ENCODE measurements at places on chromosomes 13 and 19.

DNA sequence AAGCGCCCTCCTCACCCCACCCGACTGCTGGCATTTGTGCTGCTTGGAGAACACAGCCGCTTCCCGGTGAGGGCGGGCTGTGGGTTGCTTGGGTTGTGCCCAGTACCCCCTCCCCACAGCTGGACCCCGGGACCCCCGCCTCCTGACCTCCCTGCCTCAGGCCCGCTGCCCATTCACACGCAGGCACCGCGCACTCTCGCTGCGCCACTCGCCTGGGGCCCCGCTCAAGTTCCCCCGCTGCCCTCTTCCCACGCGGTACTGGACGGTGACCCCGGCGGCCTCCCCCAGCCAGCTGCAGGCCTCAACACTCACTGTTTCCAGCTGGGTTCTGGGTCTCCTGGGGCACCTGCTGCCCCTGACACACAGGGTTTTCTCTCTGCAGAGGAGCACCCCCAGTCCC lies 16.4 kb downstream of the PLEKHJ1 start:
- DNase-seq = no peak

DNA sequence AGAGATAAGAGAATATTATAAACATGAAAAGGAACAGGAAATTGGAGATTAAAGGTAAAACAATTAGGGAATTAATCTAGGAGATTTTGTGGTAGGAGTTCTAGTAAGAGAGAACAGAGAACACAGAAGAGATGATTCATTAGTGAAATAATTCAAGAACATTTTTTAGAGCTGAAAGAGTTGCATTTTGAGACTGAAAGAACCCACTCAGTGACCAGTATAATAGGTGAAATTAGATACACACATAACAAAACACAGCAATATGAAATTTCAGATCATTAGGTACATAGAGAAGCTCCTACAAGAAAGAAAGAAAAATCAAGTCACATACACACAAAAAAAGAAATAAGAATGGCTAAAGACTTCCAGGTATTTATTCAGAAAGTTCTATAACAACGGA lies 144.0 kb downstream of the CYSLTR2 start:
- DNase-seq = no peak

DNA sequence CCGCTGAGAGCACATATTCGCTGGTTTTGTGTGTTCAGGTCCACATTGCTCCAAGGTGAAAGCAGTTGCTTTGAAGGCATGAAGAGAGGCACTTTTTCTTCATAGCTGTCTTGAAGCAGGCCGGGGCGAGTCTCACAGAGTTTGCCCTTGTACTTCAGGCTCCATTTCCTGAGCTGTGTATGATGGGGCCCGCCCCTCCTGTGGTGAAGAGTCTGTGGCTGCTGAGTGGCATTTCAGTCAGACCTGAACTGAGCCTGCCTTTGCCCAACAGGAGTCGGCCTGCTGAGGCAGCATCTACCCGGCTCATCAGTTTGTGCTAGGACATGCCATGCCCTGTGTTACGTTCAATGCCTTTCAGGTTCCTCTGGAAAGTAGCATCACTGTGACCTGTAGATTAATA lies 44.4 kb upstream of the C1QTNF9 start:
- peak; percentile 63 for DNase-seq

DNA sequence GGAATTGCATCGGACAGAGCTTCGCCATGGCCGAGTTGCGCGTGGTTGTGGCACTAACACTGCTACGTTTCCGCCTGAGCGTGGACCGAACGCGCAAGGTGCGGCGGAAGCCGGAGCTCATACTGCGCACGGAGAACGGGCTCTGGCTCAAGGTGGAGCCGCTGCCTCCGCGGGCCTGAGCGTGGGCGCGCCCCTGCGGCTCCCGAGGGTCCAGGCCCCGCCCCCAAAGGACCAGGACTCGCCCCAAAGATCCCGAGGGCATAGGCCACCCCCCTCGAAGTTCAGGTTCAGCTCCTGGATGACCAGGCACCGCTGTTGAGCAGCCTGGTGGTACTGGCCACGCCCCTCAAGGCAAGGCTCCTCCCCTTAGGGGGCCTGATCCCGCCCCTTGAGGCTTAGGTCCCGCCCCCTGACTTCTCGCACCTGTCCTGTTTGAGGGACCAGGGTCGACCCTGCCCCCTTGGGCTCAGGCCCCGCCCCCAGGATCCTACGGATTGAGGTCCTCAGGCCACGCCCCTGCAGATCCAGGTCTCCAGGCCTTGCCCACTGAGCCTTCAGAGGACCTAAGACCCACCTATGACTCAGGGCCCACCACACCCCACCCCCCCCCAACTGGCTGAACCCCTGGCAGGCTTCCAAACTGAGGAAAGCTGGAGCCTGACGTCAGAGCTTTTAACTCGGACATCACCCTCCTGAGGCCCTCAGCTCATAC lies 43.1 kb downstream of the CYP4F22 start:
- DNase-seq = peak; percentile 53

- DNase-seq = no peak
Observed at GRCh38 chr19:28290963-28291657, 921.8 kb downstream of the UQCRFS1 start.

DNA sequence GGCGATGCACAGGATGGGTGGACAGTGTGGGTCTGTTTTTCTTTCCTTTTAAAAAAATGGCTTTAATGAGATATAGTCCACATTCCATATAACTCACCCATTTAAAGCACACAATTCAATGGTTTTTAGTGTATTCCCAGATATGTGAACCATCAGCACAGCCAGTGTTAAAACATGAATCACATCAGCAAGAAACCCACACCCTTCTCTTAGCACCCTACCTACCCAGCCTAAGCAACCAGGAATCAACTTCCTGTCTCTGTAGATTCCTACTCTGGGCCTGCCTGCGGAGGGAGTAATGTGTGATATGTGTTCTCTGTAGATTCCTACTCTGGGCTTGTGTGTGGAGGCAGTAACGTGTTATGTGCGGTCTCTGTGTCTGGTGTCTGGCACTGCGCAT lies 11.9 kb downstream of the TMEM255B start:
- DNase-seq = no peak

- DNase-seq = no peak
Observed at GRCh38 chr13:72541674-72542073, 185.8 kb downstream of the MZT1 start.
